ENCODE measurements at places on chromosomes 16 and 17.
A peak's percentile ranks its signal among the peaks of the same experiment; 100 is the strongest.

DNA sequence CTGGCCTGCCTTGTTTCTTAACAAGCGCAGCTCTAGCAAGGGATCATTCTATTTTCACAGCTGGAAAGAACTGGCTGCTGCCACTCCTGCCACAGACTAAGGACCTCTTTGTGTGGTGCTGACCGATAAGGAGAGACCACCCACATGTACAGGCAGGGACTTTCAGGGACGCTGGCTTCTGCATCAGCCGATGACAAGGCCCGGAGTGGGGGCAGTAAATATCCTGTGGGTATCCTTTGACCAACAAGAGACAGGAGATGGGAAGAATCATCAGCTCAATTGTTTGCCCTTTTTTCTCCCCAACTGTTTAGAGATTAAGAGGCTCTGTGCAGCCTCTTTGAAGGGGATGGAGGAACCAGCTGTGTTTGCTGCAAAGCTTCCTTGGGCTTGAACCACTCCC lies 9.2 kb upstream of the ITPRIPL2 start:
- DNase-seq: no peak

GRCh38 chr16:70577256-70577698 lies 53.7 kb downstream of the SF3B3 start:
- no peak for DNase-seq

DNA sequence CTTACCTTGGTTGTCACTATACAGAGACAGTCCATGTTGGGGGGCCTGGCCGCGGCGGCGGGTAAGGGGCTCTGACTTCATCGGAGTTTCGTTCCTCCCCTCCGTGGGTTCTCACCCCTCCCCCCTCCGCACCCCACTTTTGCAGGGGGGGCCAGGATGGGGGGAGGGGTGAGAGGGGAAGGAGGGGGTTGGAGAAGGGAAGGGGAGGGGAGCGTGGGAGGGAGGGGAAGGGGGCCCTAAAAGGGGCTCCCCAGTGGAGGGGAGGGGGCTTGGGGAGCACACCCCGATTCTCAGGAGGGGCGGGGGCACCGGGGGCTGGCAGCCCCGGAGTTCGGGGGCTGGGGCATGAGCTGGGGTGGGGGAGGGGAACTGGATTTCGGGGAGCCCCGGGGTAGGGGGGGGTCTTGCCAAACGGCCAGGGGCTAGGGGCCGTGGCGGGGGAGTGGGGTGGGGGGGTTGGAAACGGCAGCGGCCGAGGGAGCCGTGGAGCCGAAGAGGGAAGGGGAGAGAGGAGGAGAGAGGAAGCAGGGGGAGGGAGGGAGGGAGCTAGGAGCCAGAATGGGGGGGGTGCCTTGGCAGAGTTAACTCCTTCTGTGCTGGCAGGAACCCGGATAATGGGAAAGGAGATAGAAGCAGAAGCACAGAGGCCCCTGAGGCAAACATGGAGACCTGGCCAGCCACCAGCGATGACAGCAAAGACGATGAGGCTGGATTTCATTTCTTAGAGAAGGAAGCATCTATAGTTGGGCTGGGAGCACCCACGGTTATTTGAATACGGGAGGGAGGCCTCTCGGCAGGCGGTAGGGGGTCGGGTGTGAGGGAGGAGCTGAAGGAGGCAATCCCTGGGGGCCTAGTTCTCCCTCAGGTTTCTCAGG lies 2.3 kb downstream of the DLG4 start:
- DNase-seq: no peak

GRCh38 chr16:89922477-89922883 lies 662 bp upstream of the TUBB3 start:
- DNase-seq: no peak

- DNase-seq: no peak
These were observed 152.2 kb upstream of the TBX2 start for GRCh38 chr17:61247439-61247838.

DNA sequence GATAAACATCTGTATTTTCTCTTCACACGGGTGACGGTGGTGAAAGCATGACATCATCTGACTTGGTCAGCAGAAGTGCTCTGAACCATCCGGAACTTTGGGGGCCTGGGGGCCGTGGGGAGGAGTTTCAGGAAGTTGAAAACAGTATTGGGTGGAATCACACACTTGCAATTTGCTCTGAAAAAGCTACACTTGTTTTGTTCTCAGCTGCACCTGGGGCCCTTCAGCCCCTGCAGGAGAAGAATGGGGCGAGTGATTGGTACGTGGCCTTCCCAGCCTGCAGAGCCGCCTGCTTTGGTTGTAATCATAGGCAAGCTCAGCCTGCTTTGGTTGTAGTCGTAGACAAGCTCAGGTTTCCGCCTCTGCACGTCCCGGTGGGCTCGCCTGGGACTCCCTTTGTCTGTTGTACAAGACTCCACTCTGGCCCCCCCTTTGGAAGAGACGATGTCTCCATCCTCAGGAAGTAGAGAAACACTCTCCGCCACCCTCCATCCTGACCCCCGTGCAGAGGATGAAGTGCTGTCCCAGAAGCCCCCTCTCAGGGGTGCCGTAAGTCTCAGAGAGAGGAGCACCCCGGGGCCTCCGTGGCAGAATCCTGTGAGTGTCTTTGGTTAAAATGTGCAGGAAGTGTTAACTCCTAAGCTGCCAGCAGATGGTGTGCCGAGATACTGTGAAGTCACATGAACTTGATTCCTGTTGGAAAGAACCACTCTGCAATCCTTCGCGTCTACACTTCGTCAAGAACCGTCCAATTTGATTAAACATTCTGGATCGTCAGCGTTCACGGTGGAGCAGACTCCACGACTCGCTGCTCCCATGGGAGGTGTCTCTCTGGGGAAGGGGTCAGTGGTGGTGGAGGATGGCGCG lies 5.4 kb downstream of the BANP start:
- peak; percentile 38 for DNase-seq

DNA sequence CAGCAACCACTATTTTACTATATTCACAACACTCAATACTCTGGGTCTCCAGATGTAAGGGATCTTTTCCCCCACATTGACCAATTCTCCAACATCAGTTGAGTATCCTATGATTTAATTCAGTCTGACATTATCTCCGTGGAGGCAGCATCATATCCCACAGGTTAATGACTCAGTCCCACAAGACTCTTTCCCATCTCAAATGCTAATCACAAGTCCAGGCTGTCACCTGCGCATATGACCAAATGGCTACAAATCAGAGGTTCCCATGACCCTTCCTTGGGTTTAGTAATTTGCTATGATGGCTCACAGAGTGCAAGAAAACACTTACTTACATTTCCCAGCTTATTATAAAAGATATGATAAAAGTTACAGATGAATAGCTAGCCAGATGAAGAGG lies 18.7 kb downstream of the ACSM3 start:
- DNase-seq: no peak

GRCh38 chr17:58172369-58173071 lies 5.7 kb downstream of the OR4D2 start:
- DNase-seq: no peak

DNA sequence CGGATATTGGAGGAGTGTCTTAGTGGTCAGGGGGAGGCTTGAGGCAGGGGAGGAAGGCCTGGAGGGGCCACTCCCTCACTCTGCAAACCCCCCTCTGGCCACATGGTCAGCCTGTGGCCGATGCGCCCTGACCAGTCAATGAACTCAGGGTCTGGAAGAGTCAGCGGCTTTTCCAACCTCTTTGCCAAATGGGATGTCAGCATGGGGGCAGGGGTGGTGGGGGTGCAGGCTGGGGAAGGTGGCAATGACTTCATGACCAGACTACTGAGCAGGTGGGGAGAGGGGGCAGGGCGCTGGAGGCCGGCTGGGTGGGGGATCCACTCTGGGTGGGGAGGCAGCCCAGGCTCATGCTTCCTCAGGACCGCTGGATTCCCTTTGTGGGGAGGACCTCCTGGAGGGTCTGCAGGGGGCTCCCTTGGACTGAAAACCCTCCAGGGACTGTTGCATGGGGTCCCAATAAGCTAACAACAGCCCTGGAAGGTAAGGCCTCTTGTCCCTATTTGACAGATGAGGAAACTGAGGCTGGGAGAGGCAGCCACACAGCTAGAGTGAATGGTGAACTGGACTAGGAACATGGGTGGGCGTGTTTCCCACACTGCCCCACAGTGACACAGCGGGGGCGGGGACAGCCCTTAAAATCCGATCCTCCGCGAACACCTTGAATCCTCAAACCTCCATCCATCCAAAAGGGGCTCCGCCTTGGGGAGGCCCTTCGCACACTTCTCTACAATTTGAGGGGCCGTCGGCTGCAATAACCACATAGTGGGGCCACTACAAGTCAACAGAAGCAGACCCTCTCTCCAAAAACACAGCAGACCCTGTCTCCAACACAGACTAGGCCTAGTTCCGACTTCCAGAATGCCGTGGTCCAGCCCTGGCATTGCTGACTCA lies 81.0 kb upstream of the TOB1 start:
- DNase-seq: no peak

DNA sequence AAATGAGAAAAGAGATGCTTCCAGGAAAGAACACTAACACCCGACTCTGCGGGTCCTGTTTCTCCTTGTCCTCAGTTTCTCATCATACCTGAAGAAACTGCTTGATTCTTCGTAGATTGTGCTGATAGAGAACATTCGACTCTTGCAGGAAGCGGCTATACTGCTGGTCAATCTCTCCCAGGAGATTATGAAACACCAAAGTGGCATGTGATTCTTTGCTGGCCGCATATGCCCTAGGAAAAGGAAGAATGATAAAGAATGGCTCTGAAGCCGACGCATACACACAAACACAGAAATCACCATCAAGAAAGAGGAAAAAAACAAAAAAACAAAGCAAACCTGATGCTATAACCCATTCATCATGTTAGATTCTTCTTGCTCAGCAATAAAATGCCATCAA lies 41.8 kb downstream of the STAT3 start:
- DNase-seq: no peak

DNA sequence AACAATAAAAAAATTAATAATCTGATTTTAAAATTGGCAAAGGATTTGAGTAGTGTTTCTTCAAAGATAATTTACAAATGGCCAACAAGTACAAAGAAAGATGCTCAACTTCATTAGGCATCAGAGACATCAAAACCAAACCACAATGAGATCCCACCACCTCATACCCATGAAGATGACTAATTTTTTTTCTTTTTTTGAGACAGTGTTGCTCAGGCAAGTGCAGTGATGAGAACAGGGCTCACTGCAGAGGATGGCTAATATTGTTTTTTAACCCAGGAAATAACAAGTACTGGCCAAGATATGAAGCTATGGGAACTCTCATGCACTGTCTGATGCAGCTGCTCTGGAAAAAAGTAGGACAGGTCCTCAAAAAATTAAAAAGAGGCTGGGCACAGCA lies 14.9 kb downstream of the WDR45B start:
- no peak for DNase-seq

DNA sequence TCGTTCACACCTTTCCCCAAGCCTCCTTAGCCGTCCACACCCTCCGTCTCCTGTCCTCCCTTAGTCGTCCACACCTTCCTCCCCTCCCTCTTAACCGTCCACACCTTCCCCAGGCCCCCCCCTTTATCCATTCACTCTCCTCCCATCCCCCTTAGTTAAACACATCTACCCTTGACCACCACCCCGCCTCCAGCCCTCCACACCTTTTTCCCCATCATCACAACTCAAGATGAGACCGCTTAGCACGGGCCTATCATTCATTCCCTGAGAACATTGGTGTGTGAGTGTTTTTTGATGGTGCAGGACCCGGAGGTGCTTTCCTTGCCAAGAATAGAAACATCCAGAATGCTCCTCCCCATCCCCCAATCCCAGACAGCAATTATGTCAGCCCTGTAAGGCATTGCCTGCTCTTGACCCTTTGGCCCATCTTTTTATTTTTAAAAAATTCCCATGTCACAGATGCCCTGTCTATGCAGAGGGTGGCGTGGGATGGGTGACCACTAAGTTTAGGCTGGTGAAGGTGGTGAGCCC lies 1.4 kb downstream of the TENT4B start:
- no peak for DNase-seq

- no peak for DNase-seq
These were observed 402.7 kb upstream of the TNRC6C start for GRCh38 chr17:77555741-77556291.

- no peak for DNase-seq
These were observed 4.5 kb upstream of the PHAF1 start for GRCh38 chr16:67105246-67105645.

DNA sequence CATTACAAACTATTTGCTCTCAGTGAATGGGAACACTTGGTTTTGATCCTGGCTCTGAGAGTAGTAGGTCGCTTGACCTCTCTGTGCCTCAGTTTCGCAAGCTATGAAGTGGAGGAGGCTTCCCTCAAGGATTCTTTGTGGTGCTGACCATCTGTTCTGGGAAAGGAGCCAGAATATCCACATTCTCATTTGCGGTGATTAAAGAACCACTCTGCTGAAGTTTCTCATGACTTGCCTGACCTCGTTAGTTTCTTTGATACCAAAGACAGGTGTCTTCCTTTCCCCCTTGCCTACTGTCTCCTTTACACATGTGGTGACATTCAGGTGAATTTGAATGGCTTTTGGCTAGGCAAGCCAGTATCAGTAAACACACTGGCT lies 116.0 kb downstream of the SNX29 start:
- DNase-seq: no peak

- no peak for DNase-seq
These were observed 1.2 kb downstream of the STAT5B start for GRCh38 chr17:42274812-42275526.

DNA sequence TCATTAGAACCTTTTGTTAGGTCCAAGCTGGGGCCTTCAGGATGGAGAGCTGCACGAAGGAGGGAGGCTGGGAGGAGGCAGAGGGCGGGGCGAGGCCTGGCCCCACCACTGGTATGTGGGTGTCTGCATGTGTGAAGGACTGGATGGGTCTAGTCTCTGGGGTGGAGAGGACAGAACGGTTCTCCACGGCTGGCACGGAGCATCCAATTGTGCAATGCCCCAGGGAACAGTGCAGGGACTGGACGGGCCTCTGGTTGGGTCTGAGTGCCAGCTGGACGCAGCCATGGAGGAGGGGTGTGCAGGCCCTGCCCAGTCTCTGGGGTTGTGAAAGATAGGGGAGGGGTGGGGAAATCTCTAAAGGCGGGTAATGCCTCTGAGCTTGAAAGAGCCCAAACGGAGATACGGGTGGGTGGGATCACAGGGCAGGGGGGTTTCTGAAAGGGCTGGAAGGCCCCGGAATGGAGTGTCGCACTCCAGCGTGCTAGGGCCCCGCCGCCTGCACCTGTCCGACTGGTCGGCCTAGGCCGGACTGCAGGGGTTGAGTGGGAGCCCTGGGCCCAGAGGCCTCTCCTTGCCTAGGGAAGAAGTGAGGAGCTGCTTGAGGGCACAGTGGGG lies 1.6 kb downstream of the PPL start:
- DNase-seq: no peak

- peak; percentile 62 for DNase-seq
These were observed 43.3 kb downstream of the PGS1 start for GRCh38 chr17:78421534-78422266.

DNA sequence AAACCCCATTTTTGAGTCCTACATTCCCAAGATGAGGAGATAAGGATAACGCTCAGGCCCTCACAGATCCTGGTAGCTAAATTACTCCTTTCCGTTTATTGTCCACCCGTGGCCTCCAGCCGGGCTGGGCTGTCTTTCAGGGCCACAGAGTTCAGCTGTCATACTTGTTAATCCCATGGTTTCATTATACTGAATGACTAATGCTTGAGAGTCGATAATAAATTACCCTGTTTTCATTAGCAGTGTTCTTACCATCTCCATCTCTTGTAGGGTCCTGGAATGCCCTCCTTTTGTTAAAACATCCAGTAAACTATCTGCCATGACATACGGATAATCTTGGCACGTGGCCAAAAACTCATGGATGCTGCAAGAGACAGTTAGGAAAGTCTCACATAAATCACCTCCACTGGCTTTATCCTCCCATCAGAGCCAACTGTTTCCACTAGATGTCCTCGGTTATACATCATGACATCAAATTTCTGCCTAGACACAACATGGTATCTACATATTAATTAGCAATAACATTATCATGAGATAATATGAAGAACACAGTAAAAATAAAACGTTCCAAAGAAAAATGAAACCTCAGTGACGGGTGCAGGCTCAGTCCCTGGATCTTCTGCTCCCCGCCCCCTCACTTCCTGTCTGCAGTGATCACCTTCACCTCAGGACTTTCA lies 45.3 kb downstream of the BRD7 start:
- DNase-seq: no peak
